COLO829 (cell line): ENCODE measurements at places on chromosomes 16 and 17.

DNA sequence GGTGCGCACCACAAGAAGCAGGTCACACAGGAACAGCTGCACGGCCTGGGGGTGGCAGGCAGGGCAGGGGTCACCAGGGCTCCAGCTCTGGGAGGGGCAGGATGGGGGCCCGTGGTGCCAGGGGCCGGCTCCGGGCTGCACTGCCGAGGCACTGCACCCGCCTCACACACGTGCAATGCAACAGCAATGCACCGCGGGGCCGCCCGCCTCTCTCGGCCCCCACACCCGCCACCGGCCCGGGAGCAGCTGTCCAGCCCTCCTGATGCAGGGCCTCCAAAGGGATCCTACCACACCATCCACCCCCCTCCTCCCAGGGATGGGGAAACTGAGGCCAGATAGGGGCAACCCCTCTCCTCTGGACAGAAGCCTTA lies 23.1 kb downstream of the SREBF1 start:
- DNase-seq = no peak

DNA sequence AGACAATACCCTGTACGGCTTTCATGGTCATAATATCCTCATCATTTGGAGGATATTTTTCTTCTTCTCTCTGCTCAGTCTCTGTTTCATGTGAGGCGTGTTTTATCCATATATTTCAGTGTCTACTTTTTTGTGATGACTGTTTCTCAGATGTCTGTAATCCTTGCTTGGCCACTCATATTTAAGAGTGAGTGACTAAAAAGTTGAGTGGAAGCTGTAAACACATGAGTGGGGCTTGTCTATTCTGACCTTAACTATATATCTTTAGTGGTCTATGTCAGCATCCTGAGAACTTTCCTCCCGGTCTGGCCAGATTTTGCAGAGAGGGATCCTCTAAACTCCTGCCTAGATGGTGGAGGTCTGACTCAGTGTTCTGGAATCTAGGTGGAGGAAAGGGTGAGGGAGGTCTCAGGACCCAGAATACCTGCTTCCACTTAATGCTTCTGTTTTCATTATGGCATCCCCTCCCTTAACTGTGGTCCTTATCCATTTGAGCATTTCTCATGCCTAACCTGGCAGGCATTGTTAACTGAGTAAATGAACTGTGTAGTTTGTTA lies 6.0 kb downstream of the DDX19B start:
- DNase-seq = no peak

DNA sequence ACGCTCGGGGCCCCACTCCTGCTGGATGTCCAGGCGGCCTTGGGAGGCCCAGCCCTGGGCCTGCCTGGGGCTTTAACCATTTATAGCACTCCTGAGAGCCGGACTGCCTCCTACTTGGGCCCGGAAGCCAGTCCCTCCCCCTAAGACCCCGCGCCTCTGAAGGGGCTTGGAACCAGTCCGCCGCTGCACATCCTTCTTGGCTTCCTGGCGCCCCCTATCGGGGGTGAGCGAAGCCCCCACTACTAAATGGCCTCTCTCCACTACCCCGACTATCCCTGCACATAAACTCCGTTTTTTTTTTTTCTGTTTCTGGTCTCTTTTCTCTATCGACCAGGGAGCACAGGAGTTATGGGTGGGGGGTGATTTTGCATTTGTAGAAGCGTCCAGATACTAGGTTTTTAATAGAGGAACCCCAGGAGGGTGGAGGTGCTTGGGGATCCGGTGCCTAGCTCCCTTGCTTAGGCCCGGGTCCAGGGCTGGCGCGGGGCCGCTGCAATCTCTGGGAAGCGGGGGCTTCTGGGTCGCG lies 633 bp upstream of the NOL3 start:
- DNase-seq = no peak

DNA sequence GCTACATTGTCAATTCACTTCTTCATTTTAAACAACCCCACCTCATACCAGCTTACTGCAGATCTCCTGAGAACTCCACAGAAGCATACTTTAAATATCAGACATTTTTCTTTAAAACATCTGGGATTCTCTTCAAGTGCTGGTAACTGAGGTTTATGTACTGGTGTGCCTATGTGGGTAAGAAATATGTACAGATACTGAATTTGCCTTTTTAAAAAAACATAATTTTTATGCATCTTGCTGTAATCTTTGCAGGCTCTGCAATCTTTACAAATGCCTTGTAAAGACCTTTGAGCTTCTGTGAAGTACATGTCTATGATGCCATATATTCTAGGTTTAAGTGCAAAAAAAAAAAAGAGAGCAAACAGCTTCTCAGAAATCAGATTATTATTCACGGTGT lies 127.6 kb upstream of the NOG start:
- no peak for DNase-seq

DNA sequence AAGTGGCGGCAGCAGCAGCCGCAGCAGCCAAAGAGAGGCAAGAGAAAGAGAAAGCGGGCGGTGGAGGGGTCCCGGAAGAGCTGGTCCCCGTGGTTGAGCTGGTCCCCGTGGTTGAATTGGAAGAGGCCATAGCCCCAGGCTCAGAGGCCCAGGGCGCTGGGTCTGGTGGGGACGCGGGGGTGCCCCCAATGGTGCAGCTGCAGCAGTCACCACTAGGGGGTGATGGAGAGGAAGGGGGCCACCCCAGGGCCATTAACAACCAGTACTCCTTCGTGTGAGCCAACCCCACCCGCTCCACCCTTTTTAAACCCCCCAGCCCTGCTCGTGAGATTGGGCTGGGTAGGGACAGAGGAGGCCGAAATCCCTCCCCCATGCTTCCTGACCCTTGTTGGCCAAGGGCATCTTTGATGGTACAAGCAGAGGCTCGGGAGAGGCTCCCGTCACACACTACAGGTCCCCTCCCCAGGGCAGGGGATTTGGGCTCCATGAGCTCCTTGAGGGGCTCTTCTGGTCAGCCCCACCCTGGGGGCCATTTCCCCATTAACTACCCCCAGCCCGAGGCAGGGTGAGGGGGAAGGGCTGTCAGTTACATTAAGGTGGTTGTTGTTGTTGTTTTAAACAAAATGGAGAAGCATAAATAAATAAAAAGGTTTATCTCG lies 4.6 kb upstream of the ATP2A1 start:
- peak; percentile 32 for DNase-seq

DNA sequence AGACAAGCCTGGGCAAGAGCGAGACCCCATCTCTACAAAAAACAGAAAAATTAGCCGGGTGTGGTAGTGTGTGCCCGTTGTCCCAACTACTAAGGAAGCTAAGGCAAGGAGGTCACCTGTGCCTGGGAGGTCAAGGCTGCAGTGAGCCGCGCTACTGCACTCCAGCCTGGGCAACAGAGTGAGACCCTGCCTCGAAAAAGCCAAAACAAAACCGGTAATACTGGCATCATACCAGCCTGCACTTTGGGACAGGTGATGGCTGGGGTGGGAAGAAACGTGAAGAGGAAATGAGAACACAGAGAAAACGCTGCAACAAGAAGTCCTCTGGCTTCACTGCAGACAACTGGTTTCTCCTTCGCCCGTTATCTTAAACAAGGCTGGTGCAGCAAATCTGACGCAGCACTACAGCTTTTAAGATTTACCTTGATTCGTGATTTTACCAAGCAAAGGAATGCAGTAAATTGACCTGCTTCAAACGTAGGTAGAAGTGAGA lies 725 bp upstream of the CASC3 start:
- DNase-seq = no peak

DNA sequence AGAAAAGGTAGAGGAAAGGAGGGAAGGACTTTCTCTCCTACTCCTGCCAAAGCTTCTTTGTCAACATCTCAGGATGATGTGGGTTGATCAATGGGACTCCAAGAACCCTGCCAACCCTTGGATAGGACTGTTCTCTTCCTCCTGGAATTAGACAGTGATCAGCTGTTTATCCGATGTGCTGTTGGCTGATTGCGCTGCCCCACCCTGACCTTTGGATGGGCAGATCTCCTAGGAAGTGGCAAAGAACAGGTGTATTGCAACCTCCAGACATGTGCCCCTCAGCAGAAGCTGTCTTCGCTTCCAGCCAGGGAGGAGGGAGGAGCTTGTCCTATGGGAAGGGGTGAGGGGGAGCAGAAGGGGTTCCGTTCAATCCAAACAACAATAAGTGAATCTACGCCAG lies 30.5 kb downstream of the SLC5A11 start:
- no peak for DNase-seq

DNA sequence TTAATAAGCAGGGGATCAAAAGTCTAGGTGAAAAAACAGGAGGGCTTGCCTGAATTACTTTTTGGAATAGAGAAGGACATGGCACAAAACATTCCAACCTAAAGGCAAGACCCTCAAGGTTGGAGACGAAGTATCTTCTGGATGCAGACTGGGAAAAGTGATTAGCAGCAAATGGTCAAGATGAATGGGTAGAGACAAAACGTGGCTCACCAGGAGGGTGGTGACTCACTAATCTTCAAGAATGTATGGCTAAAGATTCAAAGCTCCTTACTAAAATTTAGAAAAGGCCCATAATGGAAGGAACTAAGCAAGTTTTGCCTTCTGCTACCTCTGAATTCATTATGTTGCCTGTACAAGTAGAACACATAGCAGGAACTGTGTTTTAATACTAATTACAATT lies 469.5 kb upstream of the RBFOX1 start:
- DNase-seq = no peak

DNA sequence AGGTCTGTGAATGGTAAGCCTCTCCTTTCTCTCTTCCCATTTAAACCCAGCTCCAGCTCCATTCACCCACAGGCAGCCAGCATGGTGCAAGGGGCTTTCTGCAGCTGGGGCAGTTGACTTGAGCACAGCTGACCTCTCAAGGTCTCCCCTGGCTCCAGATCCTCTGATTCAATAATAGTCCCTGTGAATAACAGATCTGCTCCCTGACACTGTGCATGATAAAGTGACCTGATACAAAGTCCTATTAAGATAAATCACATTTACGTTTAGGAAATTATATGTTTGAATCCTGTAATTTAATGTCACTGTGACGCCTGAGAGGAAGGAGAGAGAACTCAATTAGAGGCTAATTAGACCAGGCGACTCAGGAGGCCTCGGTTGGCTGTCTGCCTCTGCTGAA lies 540.4 kb upstream of the CDH11 start:
- no peak for DNase-seq

DNA sequence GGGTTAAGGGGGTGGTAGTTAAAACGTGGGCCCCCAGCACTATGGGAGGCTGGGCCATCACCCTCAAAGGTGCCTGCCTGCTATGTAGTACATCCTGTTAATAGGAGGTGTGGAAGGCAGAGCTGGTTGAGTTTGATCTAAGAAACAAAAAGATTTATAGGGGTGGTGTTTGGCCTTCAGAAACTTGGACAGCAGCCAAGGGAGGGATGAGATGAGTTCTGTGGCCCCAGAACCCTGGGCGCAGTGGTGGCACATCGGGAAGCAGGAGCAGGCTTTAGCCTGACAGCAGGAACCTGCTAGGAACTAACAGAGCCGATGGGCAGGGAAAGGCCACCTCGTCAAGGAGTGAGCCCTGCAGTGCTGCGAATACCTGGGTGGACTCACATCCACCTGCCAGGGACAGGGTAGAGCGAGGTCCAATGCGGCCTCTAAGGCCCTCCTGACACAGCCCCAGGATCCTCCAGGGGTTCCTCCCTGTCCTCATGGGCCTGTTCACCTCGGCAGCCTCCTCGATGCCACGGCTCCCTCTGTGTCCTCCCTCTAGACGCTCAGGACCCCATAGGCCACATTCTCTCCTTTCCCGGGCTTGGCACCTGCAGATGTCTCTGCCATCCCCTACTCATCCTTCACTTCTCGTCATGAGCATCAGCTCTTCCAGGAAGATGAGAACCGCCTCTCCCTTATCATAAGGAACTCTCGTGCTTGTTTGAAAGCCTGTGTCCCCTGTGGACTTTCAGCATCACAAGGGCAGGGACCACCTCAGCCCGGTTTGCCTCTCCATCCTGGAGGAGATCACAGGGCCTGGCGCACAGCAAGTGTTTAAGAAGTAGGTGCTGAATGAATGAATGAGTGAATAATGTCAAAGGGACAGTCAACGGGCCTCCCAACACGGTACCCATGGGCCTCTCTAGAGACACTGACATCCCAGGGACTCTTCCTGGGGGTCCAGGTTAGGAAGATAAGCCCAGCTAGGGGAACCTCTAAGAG lies 103.5 kb upstream of the TNRC6C start:
- no peak for DNase-seq

- DNase-seq = no peak
These were observed 1.4 kb downstream of the MVP start for GRCh38 chr16:29821643-29822115.

GRCh38 chr17:49574323-49574781 lies 1.3 kb upstream of the NXPH3 start:
- no peak for DNase-seq

DNA sequence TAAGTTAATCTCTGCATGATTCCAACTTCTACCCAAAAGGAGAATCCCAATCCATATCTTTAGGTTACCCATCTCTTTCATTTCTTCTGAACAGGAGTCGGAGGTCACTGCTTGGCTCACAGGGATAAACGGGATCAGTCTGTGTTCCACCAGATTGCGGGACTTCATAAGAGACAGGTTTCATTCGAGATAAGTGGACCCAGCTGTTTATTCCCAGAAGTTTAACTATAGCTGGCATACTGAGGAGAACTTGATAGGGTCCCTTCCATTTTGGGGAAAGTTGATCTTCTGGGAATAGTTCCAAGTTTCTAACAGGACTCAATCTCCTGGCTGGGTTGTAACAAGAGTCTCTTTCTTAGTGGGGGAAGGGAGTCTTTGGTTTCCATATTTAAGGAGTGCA lies 45.4 kb upstream of the ARL4D start:
- no peak for DNase-seq

GRCh38 chr16:87330257-87330624 lies 13.0 kb upstream of the C16orf95 start:
- DNase-seq = no peak

DNA sequence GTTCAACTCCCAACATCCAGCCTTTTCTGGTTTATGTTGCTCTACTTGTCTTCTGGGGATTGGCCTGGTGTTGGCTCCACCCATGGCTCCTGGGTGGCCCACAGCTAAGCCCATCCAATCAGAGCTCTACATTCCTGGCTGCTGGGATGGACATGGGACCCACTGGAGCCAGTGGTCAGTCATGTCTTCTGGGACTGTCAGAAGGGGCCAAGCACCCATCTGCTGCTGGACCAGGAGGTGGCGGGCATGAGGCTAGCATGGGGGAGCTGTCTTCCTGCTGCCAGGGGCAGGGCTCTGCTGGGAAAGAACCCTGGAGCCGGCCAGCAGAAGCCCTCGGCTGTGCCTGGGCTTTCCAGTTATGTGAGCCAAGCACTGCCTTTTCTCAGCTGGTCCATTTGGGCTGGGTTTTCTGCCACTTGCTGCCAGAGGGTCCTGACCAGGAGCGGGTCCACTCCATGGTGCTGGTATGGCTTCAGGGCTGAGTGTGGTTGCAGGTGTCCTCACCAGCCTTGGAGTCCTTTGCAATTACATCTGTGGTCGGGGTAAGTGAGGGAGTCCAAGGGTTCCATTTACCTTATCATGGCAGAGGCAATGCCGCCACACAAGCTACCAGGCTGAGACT lies 17.4 kb upstream of the ZNF469 start:
- DNase-seq = no peak

DNA sequence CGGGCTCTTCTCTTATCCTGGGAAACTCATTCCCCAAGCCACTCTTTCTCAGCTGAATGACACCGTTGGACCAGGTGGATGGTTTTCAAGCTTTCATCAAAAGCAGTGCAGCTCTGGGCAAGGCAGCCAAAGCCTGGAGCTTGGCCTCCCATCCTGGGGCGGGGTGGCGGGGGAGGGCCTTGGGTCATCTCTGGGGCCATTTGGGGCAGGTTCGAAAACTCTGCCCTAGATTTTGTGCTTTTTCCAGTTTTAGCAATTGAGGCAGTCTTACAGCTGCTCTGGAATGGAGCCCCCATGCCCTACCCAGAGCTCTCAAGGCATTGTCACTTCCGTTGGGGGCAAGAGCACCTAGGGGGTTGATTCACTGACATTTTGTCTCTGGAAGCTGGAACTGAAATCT lies 9.1 kb downstream of the MPRIP start:
- DNase-seq = no peak
